ENCODE measurements at places on chromosomes 3 and 15.

DNA sequence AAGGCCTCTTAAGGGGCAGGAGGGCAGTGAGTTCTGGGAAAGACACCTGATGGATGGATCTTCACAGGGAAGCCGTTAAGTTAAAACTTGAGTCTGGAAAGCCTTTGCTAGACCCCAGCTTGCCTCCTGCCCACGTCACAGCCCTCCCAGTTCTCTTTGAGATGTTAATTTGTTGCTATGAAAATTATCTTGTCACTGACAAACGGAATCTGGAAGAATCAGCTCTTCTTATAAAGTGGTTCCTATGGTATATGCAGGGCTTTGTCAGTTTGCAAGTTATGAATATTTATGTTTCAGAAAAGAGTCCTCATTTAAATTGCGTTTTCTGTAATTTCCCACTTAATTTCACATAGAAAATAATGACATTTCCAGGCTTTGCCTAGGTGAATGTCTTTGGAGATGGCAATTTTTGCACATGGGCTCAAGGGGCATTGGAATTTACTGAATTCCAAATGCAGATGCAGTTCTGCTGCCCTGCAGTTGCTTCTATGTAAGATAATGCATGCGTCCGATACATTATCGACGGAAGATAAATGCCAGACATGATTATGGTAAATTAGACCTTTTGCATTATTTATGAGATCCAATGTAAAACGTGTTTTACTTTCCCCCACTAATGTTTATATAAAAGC, 74.1 kb downstream of the CACNA2D3 start:
- no peak for DNase-seq

GRCh38 chr3:159855599-159856346, 132.9 kb upstream of the IL12A start:
- DNase-seq = no peak

- no peak for DNase-seq
Observed at GRCh38 chr15:85871545-85871944, 76.8 kb upstream of the KLHL25 start.

- DNase-seq = no peak
Observed at GRCh38 chr3:193016437-193016901, 98.8 kb upstream of the MB21D2 start.

DNA sequence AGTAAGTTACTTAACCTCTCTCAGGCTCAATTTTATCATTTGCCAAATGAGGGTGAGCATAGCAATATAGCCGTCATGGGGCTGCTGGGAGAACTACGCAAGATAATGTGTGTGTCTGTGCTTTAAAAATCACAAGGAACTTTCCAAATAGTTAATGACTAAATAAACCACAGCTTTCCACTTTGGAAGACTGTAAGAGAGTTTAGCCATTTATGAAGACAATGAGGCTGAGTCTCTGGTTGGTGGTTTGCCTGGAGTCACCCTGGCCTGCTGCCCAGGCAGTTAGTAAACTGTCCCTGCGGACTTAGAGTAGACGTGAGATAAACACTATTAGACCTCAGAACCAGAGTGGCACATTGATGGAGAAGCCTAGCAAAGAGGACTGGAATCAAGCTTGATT, 357.7 kb downstream of the CLSTN2 start:
- DNase-seq = no peak

DNA sequence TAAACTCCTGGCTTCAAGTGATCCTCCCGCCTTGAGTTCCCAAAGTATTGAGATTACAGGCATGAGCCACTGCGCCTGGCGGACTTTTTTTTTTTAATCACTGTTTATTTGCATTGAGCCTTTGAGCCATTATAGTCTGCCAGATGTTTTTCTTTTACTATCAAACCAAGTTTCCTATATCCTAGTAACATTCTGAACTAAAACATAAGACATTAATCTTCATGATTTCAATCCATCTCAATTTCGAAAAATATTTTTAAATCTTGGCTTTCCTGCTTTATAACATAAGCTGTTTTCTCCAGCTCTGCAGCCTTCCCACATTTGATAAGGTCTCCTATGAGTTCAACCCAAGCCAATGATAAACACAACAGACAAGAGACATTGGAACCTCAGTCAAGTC, 75.4 kb downstream of the UMPS start:
- no peak for DNase-seq

DNA sequence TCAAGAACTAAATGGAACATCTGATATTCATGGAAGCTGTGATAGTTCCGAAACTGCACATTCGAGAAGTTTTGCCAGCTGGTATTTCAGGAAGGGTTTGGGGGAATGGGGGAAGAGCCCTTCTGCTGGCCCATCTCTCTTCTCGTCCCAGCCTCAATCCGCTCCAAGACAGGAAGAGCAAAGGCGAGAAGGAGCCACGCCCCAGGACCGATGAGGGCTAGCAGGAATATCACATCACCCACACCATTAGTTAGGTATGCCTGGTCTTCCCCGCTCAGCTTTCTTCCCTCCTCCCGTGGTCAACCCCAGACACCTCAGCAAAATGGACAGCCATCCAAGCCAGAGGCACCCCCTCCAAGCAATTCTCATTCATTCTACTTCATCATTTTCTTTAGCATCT, 14.9 kb upstream of the PCSK6 start:
- no peak for DNase-seq

- no peak for DNase-seq
Observed at GRCh38 chr3:129323651-129324294, 45.1 kb downstream of the HMCES start.

DNA sequence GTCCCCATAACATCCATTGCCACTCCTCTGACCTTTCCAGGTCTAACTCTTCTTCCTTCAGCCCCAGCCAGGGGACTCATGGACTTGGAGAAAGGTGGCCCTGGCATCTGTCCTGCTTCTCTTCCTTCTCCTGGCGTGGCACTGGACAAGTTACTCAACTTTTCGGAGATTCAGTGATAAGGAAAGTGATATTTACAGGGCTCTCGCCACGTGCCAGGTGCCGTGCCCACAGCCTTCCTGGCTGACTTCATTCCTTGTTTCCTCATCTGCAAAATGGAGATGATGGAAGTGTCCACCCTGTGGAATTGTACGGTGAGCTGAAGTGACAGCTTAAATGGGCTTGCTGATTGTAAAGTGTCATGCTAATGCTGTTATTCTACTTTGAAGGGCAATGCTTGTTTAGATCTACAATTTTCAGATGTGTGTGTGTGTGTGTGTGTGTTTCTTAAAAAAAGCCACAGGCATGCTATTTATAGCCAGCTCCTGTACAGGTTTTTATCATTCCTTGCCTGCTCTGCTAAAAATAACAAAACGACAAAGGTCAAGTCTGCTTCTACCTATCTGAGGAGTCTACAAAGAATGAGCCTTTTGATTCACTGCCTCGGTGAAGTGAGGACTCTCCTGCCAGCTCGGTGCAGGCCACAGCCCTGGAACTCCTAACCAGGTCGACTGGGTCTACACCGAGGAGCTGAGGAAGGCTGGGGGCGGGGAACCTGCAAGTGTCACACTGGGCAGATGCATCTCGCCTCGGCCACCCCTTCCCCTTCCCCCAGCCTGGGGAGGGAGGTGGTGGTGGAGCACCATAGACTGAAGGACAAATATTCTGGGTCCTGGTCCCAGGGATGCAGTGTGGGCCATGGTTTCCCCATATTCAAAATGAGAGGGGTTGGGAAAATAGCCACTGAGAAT, 11.4 kb upstream of the ATP2B2 start:
- no peak for DNase-seq

All from thymus (tissue), 14 donors.